Activated CD4-positive, alpha-beta T cell treated with anti-CD3 and anti-CD28 coated beads, Interleukin-2, amount 10 ng/mL, durations not matched to agents 24 days and 14 days (primary cell): ENCODE measurements at places on chromosomes 2 and 18.

- no peak for DNase-seq
These were observed 9.5 kb downstream of the CHAC2 start for GRCh38 chr2:53777134-53777533.

DNA sequence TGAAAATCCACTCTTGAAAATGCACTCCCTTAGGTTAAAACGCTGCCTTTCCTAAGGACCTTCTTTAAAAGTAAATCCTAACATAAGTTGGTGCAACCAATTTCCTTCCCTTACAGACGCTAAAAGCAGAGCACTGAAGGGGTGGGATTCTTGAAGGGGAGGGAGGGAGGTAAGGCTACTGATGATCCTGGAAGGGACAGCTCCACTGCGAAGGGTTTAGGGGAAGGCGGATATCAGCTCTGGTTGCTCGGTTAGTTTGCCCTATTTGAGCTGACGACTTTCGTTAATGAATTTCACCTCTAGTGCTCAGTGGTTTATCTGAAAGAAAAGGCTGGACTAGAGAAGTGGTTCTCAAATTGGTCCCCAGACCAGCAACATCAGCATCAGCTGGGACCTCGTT is 49.7 kb upstream of the SIGLEC15 start:
- DNase-seq: no peak

DNA sequence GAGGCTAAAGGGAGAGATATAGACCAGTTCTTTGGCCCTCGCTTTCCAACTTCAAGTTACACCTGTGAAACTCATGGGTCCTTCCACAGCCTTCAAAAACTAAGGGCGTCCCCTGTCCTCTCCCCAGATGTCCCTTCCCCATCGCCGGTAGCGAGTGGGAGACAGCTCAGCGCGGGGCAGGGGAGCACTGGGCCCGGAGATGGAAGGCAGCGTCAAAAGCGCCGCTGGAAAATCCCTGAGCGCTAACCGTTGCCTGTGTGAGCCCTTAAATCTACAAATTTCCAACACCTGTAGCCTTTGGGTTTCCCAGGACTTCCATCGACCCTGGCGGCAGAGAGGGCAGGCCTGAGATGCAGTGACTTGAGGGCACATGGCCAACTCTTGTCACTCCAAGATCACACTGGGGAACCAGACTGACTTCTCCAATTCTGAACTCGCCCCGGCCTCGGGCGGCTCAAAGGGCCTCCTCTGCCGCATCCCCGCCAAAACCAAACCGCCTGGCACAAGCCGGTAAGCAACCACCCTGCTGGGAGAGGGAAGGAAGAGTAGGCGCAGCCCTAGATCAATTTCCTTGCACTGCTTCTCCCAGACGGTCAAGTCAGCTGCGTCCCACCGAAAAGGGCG is 879 bp upstream of the EPAS1 start:
- peak; percentile 72 for DNase-seq

DNA sequence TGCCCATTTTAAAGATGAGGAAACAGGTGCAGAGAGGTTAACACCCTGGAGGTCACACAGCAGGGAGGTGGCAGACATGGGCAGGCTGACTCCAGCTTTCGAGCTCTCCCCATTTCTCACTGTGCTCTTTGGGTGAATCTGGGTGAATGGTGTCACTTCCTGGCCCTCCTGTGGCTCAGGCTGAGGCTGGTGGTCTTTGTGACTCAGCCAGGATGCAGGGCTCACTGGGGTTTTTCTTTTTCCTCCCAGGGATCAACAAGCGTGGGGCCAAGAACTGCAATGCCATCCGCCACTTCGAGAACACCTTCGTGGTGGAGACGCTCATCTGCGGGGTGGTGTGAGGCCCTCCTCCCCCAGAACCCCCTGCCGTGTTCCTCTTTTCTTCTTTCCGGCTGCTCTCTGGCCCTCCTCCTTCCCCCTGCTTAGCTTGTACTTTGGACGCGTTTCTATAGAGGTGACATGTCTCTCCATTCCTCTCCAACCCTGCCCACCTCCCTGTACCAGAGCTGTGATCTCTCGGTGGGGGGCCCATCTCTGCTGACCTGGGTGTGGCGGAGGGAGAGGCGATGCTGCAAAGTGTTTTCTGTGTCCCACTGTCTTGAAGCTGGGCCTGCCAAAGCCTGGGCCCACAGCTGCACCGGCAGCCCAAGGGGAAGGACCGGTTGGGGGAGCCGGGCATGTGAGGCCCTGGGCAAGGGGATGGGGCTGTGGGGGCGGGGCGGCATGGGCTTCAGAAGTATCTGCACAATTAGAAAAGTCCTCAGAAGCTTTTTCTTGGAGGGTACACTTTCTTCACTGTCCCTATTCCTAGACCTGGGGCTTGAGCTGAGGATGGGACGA is 13.2 kb downstream of the ITM2C start:
- DNase-seq: no peak

- no peak for DNase-seq
These were observed 77.6 kb upstream of the SLC4A10 start for GRCh38 chr2:161546635-161547034.

DNA sequence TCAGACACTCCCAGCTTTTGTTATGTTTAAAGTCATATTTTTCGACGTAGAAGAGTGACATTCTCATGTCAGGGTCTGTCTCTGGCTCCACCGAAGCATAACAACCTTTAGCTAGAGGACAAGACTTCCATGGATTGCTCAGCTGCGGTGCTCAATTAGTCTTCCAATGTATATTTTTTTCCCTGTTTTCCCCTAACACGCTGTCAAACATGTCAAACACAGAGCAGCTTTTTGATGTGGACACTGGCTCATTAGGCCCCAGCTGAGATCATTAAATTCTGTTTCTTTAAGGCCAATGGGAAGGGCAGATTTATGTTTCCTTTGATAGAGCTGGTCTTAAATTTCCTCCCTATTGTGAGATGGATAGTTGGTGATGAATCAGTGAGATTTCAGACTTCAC is 525.4 kb downstream of the PIK3C3 start:
- DNase-seq: no peak
